Urinary bladder (tissue), 4 donors: ENCODE measurements at places on chromosomes 6 and 20.

DNA sequence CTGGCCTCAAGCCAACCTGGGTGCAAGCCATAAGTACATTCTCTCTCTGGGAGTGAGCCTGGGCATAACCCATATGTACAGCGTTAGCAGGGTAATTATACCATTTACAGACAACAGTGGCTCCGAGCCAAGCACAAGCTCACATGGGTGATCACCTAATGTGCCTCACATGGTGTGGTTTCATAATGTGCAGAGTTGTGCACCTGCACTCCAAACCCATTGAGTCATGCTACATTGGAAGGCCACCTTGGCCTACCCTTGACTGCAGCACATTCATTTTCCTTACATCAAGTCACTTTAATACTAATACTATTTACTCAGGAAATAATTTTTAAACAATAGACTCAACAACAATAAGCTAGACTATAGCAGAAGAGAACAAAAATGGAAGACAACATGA lies 194.5 kb upstream of the PLN start:
- no peak for DNase-seq

- DNase-seq = peak; percentile 78
Observed at GRCh38 chr6:143901885-143902750, 37.8 kb downstream of the ZC2HC1B start.

DNA sequence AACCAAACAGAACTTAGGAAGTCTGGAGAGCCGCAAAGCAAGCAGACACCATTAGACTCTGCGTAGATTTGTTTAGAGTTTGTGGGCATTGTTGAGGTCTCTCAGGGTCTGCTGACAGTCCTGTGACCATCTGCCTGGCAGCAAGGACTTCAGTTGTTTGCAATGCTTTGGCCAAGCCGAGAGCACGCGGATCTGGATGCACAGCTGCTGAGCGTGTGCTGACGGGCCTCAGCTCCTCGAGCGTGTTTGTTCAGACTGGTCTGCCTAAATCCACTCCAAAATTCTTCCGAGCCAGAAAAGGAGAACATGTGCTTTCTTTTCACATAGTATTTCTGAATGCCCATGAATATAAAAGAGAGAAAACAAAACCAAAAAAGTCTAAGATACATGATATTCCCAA lies 159.0 kb downstream of the ZNF217 start:
- DNase-seq = no peak

- DNase-seq = no peak
Observed at GRCh38 chr6:148828047-148828446, 81.2 kb downstream of the UST start.

DNA sequence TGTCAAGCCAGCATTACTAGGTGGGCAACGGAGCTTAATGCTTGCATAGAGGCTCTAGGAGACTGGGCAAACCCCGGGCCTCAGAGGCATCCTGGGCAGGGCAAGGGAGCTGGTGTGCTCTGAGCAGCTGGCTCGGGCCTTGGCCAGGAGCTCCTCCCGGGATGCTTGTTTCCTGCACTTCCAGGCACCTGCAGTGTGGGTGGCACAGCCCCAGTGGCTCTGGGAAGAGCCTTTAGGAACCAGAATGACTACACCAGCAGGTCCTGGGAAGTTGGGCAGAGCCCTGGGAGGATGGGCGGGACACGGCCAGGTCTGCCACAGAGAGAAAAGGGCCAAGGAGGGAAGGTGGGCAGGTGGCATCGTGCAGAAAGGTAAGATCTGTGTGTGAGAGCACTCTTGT lies 80.4 kb upstream of the CD93 start:
- DNase-seq = no peak

- DNase-seq = no peak
Observed at GRCh38 chr6:76612954-76613353, 540.5 kb upstream of the IMPG1 start.
